RKO (cell line): ENCODE measurements at places on chromosomes 1 and 21.
A peak's percentile ranks its signal among the peaks of the same experiment; 100 is the strongest.

DNA sequence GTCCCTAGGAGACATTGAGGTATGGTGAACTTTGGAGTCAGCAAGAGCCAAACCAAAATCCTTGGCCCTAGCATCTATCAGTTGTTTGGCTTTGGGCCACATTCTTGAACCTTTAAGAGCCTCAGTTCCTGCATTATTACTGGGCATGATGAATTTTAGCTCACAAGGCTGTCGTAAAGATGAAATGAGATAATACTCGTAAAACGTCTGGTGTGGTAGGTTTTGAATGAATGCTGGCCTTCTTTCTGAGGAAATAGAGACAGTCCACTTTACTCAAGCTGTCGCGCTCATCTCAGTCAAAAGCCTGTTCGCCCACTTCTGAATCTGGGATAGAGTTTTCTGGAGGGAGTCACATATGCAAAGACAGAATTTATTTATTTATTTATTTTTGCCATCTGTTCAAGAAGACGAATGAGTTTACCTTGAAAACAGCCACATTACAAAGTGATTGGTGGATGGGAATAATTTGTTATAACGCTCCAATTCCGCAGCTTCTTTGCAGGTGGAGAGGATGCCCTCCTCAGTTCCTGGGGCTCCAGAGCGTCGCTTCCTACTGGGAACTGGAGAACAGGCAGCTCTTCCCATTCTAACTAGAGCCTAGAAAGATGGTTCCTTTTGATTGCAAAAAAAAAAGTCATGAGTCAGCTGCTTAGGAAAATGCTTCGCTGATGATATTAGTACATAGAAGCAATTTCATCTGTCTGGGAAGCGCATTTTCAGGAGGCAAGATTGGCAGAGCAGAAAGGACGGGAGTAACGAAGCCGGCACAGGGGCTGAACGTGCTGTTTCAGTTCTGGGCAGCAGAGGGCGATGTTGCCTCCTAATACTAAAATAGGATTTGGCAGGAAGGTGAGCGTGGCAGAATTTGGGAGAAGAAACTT is 49.9 kb upstream of the CYP2J2 start:
- peak; percentile 42 for DNase-seq

DNA sequence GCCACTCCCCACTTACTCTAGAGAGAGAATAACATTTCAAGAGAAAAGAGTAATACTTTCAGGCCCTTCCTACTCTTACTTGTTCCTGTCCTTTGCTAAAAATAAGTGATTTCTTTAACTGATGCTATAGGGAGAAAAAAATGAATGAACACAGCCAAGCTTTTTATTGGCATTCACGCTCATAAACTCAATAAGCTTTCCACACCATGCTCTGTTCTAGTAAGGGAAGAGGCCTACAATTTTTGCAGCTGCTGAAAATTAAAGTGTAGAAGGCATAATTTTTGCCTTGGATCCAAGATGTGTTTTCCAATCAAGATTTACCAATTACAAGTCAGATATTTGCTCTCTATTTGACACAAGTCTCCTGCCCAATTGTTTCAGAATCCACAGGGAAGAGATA is 188.1 kb upstream of the RGS18 start:
- DNase-seq: no peak

DNA sequence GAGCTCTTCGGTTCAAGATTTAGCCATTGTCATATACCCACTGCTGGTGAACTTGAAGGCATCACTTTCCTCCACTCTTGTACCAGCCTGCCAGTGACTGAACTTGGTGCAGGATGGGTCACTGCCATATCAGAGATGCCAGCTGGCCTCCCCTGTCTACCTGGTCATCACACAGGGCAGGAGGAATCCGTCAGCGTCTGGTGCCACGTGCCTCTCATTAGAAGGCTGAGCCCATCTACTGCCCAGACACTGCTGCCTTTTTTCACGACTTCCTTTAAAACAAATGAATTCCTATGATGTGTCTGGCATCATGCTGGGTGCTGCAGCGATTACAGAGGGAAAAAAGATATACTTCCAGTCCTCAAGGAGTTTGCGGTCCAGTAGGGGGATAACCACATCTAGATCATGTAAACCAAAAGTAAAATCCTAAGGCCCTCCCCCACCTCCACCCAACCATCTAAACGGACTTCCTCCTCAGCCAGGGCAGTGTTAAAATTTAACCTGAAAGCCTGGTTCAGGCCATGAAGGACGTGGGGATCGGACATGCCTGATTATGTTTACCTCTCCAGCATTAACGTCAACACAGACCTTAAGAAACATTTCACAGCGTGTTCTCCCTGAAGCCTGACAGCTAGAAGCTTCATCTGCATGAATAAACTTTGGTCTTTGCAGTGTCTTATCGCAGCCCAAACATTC is 29.2 kb upstream of the PDE9A start:
- DNase-seq: no peak

DNA sequence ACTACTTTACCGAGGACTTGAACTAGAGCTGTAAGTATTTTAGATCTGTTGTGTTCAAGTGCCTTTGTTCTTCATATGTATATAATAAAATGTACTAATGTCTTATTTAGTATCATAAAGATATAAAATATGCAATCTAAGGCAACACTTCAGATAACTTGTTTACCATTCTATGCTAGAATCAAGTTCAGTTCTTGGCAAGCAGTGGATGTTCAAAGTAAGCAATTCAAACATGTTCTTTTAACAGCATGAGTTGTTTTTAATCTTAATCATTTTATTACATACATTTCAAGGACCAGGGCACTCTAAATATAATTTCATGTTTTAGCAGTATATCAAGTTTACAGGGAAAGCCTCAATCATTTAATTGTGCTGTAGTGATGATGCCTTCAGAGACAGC is 47.0 kb downstream of the ZC3H11B start:
- DNase-seq: no peak

- no peak for DNase-seq
These were observed 248.9 kb upstream of the HOOK1 start for GRCh38 chr1:59565611-59566410.

DNA sequence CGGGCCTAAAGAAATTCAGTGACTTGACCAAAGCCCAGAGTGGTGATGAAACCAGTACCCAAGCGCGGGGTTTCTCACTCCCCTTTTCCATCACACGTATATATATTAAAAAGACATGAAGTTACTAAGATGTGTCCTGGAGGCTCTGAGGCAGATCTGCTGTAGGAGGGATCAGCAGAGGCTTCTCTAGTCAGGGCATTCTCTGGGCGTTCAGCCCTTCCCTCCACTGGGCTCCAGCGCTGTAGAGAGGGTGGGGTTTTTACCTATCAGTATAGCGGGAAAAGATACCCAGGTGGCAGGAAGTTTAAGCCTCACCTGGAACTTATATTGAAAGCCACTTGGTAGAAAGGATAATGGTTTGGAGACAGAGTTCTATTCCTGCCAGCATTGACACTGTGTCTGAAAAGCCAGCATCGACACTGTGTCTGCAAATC is 862 bp upstream of the PLEKHO1 start:
- DNase-seq: no peak
